Lower lobe of right lung (tissue), 2 donors: ENCODE measurements at places on chromosomes 5 and 9. TPM values are rescaled to one million over a fixed set of nuclear protein-coding genes. Genes with fewer than 3 reads are reported as not detected.
A peak's percentile ranks its signal among the peaks of the same experiment; 100 is the strongest.

- H3K27me3 ChIP-seq, result no peaks in the 10 kb centered on the region
- no peak overlapping the region for H3K27ac ChIP-seq
- peaks cover 14% of the 10 kb centered on the region for H3K4me1 ChIP-seq
- DNase-seq, result no peak
- H3K4me3 ChIP-seq, result no peak overlapping the region
These were observed 65.8 kb downstream of the TSTD2 start for GRCh38 chr9:97567182-97567893.

The ADRB2 gene
- total RNA-seq, result 26.4 TPM

The C9orf72 gene
- 28.9 TPM for total RNA-seq

GRCh38 chr9:16623989-16624743 is 246.3 kb downstream of the BNC2 start:
- no peaks in the 10 kb centered on the region for H3K36me3 ChIP-seq
- DNase-seq, result no peak
- no peaks in the 10 kb centered on the region for H3K27me3 ChIP-seq
- no peak overlapping the region for H3K27ac ChIP-seq

GRCh38 chr9:38031594-38031993 is 37.4 kb downstream of the SHB start:
- H3K27ac ChIP-seq, result peak overlapping the region; percentile 58
- H3K4me3 ChIP-seq, result no peak overlapping the region
- DNase-seq, result no peak
- no peaks in the 10 kb centered on the region for H3K27me3 ChIP-seq
- no peaks in the 10 kb centered on the region for H3K36me3 ChIP-seq
- H3K4me1 ChIP-seq, result peaks cover 48% of the 10 kb centered on the region

- H3K4me3 ChIP-seq, result no peak overlapping the region
- no peak for DNase-seq
- H3K27ac ChIP-seq, result no peak overlapping the region
- no peaks in the 10 kb centered on the region for H3K36me3 ChIP-seq
- no peaks in the 10 kb centered on the region for H3K4me1 ChIP-seq
These were observed 41.2 kb downstream of the FREM1 start for GRCh38 chr9:14868772-14869583.

The EPB41L4B gene
- 12.1 TPM for total RNA-seq

GRCh38 chr9:87282538-87282937 is 215.1 kb upstream of the DAPK1 start:
- no peak overlapping the region for H3K27ac ChIP-seq
- H3K4me1 ChIP-seq, result no peaks in the 10 kb centered on the region
- H3K36me3 ChIP-seq, result no peaks in the 10 kb centered on the region
- DNase-seq, result no peak

The C7 gene
- total RNA-seq, result 237 TPM

DNA sequence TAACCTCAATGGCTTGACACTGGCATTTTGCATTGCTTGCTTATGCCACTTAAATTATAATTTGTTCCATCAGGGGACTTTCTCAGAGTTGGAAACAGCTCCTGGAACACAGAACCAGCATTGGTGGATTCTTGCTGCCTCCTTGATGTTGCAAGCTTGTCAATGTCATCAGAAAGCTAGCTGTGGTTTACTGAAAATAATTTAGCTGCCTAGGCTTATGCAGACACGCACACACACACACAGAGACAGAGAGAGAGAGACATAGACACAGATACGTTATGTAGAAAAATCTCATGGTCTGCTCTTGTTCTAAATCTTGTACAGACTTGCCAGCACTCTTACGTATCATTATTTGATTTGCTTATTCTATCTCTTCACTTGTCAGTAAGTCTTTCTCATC is 78.0 kb downstream of the HMHB1 start:
- H3K4me1 ChIP-seq, result peaks cover 6% of the 10 kb centered on the region
- H3K27ac ChIP-seq, result no peak overlapping the region
- no peaks in the 10 kb centered on the region for H3K27me3 ChIP-seq
- H3K4me3 ChIP-seq, result no peak overlapping the region

The IL3 gene
- not detected for total RNA-seq

DNA sequence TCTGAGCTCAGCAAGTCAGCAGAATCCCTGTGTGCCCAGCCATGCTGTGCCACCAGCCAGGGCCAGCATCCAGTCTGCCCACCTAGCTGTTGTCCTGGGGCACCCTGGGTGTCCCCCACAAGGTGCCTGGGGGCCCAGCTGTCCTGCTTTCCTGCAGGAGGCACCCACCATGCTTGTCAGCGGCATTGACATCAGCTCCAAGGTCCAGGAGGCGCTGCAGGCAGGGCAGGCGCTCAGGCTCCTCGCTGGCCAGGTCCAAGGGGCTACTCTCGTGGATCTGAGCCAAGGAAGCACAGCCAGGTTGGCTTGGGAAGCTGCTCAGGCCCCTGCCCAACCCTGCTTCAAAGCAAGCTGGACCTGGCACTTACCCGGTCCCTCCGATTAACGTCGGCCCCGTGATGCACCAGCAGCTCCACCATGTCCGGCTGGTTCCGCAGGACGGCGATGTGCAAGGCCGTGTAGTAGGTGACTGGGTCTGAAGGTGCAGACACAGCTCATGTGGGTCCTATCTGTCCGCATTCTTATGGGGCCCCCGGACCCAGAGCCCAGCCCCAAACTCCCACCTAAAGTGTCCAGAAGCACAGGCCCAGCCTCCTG is 2.8 kb downstream of the ASB6 start:
- no peak overlapping the region for H3K4me3 ChIP-seq
- H3K4me1 ChIP-seq, result peaks cover 26% of the 10 kb centered on the region
- peaks cover 54% of the 10 kb centered on the region for H3K36me3 ChIP-seq
- H3K27ac ChIP-seq, result no peak overlapping the region

The FCHO2 gene
- 89.9 TPM for total RNA-seq
